ENCODE measurements at places on chromosomes 13 and 19. TPM values are rescaled to one million over a fixed set of nuclear protein-coding genes. Genes with fewer than 3 reads are reported as not detected.

Gene FCHO1
- 1.1 TPM for total RNA-seq

Gene SIAH3
- total RNA-seq = not detected

Gene CYP4F8
- total RNA-seq = not detected

Gene LGALS7B
- total RNA-seq = 3.6 TPM

Gene RFPL4AL1
- total RNA-seq = not detected

Gene NLRP11
- 0.18 TPM for total RNA-seq

Gene ZNF763
- 0.39 TPM for total RNA-seq

Gene CAPNS1
- 1,158 TPM for total RNA-seq

Gene ZNF576
- 14.1 TPM for total RNA-seq

Gene UPK1A
- 0.67 TPM for total RNA-seq

Gene TMEM145
- 3.0 TPM for total RNA-seq

Gene FFAR3
- total RNA-seq = not detected

Gene AMER2
- total RNA-seq = not detected

Gene TEKTIP1
- total RNA-seq = not detected

Gene ZNF723
- total RNA-seq = not detected

Gene SIGLEC12
- not detected for total RNA-seq

Gene CAPN12
- total RNA-seq = 58.5 TPM

Gene LILRB2
- total RNA-seq = not detected

Gene KLHL1
- total RNA-seq = not detected

Gene TMPRSS9
- total RNA-seq = 0.23 TPM

Gene KANK3
- 1.2 TPM for total RNA-seq

Gene OSCAR
- total RNA-seq = 6.8 TPM

Gene CGB8
- not detected for total RNA-seq

Gene FXYD3
- total RNA-seq = not detected

Gene SHISA2
- 1.2 TPM for total RNA-seq

Gene ACTMAP
- total RNA-seq = 5.5 TPM

Gene S1PR2
- 2.9 TPM for total RNA-seq

Gene ZNF83
- 31.9 TPM for total RNA-seq

Gene ZNF563
- total RNA-seq = 2.2 TPM

Gene NXNL1
- total RNA-seq = not detected

Data from Panc1 (cell line).